ENCODE measurements at places on chromosomes 2 and 18. TPM values are rescaled to one million over a fixed set of nuclear protein-coding genes. Genes with fewer than 3 reads are reported as not detected.

- no peak for DNase-seq
Measured at GRCh38 chr18:75211002-75211621, 515 bp downstream of the TSHZ1 start.

- DNase-seq = peak; percentile 44
Measured at GRCh38 chr2:70118798-70119454, 31.6 kb downstream of the PCBP1 start.

DNA sequence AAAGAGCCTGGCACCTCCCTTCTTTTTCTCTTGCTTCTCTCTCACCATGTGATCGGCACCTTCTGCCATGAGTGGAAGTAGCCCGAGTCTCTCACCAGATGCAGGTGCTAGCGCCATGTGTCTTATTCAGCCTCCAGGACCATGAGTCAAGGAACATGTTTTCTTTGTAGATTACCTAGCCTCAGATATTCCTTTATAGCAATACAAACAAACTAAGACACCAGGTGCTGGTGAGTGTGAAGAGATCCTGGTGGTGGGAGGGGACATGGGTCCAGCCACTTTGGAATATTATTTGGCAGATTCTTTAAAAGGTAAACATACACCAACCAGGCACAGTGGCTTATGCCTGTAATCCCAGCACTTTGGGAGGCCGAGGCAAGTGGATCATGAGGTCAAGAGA, 5.9 kb upstream of the USP40 start:
- no peak for DNase-seq

Gene MAB21L4
- total RNA-seq = not detected

Gene RFX8
- 2.2 TPM for total RNA-seq

Gene OTOF
- total RNA-seq = 0.50 TPM

DNA sequence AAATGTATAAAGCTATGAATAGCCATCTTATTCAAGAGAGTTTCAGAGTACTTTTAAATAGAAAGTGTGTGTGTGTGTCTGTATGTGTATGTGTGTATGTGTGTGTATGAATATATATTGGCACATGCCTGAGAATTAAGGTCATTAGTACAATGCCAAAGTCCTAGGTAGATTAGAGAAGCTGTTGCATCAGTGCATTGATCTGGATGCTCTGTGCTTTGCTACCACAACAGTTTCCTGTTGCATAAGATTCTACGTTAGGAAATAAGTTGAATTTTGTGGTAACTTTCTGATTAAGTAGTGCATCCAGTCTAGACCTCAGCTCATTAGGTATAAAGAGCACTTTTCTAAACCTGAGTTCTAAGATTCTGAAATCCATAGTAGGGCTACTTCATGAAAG, 1102.8 kb upstream of the KLHL29 start:
- DNase-seq = no peak

DNA sequence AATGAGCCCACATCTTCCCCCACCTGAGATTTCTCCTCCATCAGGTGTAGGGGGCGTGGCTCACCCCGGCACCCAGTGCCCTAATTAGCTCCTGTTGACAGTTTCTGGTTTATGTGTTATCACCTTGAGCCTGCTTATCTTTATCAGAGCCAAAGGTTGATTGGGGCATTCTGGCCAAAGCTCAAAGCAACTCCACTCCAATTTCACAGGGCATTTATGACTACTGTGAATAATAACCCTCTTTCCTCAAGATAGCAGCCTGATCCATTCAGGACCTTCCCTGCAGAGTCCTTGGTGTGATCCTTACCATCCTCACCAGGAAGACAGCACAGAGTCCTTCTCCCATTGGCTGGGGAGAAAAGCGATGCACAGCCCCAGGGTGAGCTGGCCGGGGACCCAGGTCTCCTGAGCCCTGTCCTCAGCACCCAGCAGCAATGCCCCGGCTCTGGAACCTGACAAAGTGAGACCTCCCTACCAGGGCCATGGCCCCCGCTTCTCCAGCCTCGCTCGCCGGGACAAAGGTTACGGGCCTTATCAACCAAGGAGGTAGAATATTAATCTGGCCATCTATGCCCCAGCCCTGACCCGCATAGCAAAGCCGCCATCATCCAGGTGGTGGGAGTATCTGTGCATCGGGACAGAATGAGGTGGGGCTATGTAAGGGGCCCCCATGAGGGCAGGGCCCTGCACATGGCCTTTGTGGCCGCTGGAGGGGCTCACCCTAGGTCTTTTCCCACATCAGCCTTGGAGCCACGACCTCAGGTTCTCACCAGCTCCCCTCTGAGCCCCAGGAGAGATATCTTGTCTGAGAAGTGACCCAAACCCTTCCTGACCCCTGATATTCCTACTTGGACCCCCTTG, 64.5 kb downstream of the ZFP36L2 start:
- DNase-seq = no peak
